ENCODE measurements at places on chromosomes 5 and 9.

- DNase-seq = no peak
These were observed 64.9 kb upstream of the TLE1 start for GRCh38 chr9:81754245-81754644.

DNA sequence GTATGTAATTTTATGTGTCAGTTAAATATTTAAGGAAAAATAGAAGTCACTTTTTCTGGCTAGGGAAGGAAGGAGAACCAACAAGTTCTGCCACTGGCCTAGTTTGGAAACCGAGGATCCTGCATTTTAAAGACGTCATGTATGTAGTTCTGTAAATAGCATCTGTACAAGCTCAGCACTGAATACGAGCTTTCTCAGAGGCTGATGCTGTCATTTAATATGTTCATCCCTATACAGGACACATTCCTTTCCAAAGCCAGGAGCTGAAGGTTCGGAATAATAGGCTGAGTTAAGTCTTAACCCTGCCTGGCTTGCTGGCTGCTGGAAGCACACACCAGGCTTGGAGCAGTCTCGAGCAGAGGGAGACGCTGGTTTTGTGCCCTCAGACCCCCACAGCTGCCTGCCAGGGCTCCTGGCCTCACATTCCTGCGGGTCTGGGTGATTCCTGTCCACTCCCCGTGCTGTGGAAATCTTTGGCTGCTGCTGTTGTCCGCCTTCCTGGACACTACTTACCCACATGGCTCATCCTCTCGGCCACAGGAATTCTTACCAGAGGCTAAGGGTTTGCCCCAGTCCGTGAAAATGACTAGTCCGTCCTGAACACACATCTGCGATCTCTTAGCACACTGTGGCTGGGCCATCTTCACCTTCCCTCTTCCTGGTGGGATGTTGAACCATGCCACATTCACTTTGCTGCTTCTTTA, 36.6 kb downstream of the SLC46A2 start:
- no peak for DNase-seq

- DNase-seq = peak; percentile 46
These were observed 20.5 kb downstream of the ADRB2 start for GRCh38 chr5:148846930-148847329.

GRCh38 chr9:107832871-107833270, 343.3 kb upstream of the KLF4 start:
- no peak for DNase-seq

GRCh38 chr5:69001627-69002026, 92.2 kb upstream of the SLC30A5 start:
- DNase-seq = no peak

DNA sequence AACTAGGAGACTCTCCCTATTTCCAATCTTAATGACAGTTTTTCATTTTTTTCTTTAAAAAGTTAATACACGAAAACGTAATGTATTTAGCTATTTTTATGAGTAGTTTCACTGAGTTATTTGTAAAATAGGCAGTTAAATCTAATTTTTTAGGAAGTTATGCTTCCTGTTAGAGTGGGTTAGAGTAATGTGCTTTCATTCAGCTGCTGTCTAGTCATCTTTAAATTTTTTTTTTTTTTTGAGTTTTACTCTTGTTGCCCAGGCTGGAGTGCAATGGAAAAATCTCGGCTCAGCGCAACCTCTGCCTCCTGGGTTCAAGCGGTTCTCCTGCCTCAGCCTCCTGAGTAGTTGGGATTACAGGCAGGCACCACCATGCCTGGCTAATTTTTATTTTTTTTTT, 34.0 kb downstream of the CDC42SE2 start:
- DNase-seq = no peak

GRCh38 chr9:130498298-130498917, 53.6 kb downstream of the ASS1 start:
- no peak for DNase-seq

- peak; percentile 88 for DNase-seq
These were observed 43.1 kb downstream of the LHX2 start for GRCh38 chr9:124054582-124055227.

DNA sequence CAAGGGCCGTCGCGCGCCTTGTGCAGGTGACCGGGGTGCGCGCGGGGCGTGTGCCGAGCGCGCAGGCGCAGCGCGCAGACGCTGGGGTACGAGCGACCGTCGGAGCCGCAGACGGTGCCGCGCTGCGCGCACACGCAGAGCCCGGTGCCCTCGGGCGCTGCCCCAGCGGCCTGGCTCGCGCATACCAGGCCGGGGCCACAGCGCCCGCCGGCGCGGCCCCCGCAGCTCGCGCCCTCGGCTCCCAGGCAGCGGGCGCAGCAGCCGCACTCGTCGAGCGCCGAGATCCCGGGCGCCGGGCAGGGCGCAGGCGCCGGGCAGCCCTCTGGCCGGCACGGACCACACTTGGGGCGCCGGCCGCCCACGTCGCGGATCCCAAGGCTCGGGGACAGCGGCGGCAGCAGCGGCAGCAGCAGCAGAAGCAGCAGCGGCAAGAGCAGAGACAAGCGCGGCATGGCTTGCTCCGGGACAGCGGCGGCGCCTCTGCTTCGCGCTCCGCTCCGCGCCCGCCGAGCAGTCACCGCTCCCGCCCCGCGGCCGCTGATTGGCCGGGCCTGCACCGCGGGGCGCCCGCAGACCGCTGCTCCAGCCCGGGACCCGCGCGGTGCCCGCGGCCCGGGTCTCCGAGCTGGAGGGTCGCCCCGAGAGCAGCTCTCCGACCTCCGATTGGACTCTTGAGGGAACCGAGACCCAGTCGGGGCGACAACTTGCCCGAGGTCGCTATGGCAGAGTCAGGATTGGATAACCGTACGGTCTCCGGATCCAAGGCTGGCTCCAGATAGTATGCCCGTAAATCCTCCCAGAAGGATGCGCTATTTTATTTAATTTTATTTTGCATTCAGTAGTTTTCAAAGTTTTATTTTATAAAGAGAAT, at the start of gene IGFBPL1:
Gene IGFBPL1 (minus strand): TSS at position 482 of the 871 bp plus-strand sequence. CDS start 30 bp downstream, at position 452.
- no peak for DNase-seq

- no peak for DNase-seq
These were observed 32.4 kb downstream of the AOPEP start for GRCh38 chr9:94758880-94759279.

DNA sequence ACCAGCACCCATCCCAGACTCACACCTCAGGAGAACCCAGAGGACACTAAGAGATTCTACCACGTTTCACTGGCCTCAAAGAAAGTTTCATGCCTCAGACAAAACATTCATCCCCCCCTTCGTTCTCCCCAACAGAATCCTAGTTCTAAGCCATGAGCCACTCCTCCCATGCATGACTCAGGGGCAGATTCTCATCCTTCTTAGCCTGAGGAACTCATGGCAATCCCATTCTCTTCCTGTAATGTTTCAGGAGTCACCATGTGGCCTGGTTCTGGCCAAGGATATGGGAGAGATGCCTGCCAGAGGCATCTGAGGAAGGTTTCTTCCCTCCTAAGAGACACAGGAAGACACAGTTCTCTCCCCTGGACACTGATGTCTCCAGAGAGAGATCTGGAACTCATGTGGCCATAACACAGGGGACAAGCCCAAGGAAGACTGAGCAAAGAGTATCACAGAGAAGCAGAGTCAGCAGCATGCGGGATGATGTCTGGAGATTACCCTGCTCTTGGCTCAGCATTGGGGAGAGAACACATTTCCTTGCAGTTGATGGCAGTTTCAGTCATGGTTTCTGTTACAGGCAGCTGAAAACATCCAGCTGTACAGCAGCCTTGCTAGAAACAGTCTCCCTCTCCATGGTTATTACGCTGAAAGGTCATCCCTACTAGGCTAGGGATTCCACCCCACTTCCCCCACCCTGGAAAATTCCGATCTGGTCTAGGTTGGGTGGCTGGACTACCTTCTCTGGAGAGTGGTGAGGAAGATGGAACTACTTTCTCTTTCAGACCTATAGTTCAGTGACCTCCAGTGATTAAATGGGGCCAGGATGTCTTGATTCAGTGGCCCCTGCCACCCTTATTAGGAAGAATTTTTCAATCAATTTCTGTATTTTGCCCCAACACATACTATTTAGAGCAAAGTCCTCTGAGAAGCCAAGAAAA, 115.4 kb downstream of the ZNF608 start:
- DNase-seq = peak; percentile 64

GRCh38 chr9:68870086-68870485, 143.8 kb downstream of the PRKACG start:
- no peak for DNase-seq

- DNase-seq = no peak
These were observed 127.4 kb downstream of the PALM2AKAP2 start for GRCh38 chr9:109907400-109907799.

GRCh38 chr9:113633782-113634595, 170.5 kb downstream of the RGS3 start:
- no peak for DNase-seq

DNA sequence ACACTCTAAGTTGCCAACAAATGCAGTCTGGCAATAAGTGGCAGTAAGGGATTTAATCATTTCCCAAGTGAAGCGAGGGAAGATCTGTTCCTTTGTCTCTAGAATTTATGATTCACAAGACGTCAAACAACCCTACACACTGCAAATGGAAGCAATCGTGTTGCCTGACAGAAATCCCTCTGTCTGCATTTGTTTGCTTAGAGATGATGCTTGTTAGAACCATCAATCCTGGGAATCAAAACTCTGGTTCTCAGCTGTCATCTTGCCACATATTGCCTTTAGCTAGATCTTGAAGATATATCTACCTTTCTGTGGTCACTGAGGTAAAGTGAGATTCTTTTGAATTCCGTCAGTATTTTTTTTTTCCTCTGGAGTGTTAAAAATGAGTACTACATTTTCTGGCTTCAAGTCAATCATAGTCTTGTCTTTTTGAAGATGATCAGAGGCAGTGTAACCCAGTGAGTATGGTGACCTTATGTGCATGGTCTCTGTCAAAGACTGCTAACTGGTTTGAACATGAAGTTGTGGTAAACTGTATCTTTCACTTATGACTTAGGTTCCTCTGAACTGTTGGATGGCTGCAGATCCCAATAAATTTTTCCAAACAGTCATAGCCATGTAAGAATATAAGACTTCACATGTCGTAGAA, 106.4 kb upstream of the STARD4 start:
- no peak for DNase-seq
